ENCODE measurements at places on chromosomes 4 and X.

DNA sequence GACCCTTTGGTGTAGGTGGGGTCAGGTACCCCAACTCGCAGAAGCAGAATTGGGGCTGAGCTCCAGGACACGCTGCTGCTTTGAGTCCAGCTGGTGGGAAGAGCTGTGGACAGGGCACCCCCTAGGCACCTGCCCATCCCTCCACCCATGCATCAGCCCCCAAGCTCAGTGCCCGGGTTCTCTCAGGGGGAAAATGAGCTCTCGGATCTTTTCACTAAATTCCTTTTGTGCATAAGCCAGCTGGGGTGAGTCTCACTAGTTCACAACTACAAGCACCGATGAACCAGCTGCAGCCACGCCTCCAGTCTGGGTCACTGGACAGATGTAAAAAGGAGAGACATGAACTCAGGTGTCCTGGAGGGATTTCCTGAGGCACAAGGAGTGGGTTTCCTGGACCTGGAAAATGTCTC is 286.8 kb downstream of the CRLF2 start:
- no peak for DNase-seq

GRCh38 chr4:176437756-176438155 is 118.0 kb downstream of the SPCS3 start:
- DNase-seq = no peak

DNA sequence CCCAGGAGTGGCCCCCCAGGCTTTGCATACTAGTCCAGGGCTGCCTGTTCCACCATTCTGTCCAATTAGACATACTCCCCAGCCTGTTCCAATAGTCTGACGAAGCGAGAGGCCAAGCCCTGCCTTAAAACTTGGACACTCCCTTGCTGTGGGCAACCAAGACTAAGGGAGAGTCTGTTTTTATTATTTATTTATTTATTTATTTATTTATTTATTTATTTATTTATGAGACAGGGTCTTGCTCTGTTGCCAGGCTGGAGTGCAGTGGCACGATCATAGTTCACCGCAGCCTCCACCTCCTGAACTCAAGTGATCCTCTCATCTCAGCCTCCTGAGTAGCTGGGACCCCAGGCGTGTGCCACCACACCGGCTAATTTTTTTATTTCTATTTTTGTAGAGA is 6.6 kb downstream of the KIT start:
- no peak for DNase-seq

GRCh38 chr4:89267392-89267791 is 40.2 kb downstream of the GPRIN3 start:
- DNase-seq = no peak

DNA sequence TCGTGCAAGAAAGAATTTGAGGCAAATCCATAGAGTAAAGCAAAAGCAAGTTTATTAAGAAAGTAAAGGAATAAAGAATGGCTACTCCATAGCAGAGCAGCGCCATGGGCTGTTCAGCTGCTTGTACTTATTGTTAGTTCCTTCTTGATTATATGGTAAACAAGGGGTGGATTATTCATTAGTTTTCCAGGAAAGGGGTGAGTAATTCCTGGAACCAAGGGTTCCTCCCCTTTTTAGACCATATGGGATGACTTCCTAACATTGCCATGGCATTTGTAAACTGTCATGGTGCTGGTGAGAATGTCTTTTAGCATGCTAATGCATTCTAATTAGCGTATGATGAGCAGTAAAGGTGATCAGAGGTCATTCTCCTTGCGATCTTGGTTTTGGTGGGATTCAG is 23.5 kb upstream of the CEP135 start:
- DNase-seq = peak; percentile 33

- peak; percentile 54 for DNase-seq
Measured at GRCh38 chr4:577499-578450, 1.7 kb upstream of the TMEM271 start.

DNA sequence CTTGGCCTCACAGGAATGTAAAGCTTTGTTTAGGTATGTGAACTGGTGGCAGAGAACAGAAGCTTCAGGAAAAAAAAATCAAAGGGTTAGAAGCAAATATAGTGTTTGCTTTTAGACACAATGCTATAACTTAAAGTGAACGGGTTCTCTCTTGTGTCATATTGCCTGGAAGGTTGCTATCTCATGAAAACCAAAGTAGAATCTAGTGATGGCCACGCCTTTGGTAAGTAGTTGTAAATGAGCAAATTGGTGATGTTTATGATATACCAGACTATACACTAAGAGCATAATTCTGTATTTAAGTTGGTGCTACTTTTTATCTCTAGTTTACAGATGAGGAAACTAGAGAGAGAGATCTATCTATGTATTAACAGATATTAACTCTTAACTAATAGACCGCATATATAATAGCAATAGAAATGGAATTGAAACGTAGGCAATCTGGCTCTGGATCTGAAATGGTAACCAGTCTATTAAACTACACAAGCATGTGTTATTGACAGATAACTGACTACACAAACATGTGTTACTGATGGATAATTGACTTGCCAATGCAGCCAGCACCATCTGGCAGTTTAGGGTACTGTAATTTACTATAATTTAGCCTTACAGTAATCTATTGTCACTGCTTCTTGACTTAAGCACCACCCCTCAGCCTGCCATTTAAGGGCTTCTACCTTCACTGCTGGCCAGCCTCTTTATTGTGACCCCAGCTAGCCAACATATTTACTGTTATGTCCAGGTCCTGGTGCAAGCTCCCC is 40.8 kb downstream of the HCCS start:
- DNase-seq = no peak

- no peak for DNase-seq
Measured at GRCh38 chrX:136021160-136021559, 35.9 kb downstream of the SLC9A6 start.

GRCh38 chr4:35105486-35105885 is 1138.8 kb downstream of the ARAP2 start:
- DNase-seq = no peak

DNA sequence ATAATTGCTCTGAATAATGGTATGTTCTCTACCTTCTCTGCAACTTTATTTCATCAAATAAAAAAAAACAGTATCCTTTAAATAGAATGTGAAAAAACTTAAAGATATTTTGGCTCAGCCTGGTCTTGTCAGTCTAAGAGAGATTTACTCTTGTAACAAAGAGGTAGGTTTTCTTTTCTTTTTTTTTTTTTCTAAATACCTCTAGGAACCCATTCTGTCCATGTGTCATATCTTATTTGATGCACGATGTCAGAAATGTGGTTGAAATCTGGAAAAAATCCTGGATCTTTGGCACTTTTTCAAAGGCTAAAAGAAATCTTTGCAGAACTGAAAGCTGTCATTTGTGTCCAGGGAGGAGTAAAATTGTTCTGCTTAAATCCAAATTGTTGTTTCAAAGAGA is 17.3 kb upstream of the FGF5 start:
- no peak for DNase-seq

DNA sequence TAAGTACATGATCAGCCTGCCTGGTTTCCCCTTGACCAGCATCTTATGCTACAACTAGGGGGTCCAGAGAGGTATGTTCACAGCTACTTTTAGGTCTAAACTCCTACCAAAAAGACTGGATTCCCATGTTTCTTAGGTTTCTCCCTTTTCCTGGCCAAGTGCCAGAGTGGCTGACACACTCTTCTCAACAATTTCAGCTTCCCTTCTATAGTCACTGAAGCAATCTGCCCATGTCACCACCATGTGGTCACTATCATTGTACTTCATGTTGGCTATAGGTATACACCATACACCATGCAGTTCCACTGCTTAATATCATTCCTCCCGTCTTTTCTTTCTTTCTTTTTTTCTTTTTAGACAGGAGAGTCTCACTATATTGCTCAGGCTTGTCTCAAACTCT is 66.9 kb downstream of the KLHL13 start:
- DNase-seq = no peak

GRCh38 chr4:79338148-79338547 is 12.3 kb upstream of the NAA11 start:
- DNase-seq = no peak

- DNase-seq = peak; percentile 12
Measured at GRCh38 chr4:74665346-74665745, 129.0 kb downstream of the BTC start.

GRCh38 chr4:147336252-147336651 is 144.6 kb upstream of the EDNRA start:
- peak; percentile 3 for DNase-seq

GRCh38 chrX:75229774-75230173 is 44.1 kb upstream of the UPRT start:
- no peak for DNase-seq

DNA sequence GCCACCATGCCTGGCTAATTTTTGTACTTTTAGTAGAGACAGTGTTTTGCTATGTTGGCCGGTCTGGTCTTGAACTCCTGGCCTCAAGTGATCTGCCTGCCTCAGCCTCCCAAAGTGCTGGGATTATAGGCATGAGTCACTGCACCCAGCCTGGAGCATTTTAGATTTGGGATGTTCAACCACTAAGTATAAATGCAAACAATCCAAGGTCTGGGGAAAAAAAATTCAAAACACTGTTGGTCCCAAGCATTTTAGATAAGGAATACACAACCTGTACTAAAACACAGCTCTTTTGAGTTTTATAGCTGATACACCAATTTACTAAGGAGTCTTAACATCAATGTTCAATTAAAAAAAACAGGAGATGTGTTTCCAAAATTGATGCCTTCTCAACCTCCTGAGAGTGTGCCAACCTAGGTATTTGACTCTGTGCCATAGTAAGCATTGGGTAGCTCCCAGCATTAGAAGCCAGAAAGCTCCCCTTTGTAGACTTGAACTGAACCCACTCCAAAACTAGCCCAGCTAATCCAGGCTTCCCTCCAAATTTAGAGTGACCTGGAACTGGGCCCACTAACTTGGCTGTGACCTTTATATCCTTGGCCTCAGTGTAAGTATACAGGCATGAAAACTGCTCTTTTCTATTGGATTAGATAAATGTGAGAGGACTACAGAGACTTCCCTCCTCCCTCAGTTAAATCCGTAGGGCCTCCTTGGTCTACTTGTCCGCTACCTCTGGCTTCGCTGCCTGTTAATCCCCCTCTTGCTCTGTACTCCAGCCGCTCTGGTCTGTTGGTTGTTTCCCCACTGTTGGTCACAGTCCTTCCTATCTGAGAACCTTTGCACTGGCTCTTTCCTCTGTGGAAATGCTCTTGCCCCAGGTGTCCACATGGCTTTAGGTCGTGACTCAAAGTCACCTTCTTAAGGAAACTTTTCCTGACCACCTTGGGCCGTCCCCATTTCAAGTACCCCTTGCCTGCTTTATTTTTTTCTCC is 77.6 kb downstream of the CCKAR start:
- no peak for DNase-seq

DNA sequence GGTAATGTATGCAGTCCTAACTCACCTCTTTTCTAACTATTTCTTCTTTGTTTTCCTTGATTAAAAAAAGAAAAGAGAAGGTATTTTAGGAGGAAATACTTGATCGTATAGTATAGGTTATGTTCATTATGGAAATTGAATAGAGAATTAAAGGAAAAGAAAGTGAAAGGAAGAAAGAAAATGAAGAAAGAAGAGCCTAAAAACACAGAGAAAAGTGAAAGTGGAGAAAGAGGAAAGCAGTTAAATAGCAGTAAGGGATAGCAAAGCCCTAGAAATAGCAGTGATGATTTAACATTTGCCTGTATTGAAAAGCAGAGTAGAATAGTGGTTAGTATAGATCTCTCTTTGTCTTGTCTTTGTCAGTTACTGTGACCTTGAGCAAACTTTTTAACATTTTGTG is 37.0 kb downstream of the MRPL1 start:
- DNase-seq = no peak

DNA sequence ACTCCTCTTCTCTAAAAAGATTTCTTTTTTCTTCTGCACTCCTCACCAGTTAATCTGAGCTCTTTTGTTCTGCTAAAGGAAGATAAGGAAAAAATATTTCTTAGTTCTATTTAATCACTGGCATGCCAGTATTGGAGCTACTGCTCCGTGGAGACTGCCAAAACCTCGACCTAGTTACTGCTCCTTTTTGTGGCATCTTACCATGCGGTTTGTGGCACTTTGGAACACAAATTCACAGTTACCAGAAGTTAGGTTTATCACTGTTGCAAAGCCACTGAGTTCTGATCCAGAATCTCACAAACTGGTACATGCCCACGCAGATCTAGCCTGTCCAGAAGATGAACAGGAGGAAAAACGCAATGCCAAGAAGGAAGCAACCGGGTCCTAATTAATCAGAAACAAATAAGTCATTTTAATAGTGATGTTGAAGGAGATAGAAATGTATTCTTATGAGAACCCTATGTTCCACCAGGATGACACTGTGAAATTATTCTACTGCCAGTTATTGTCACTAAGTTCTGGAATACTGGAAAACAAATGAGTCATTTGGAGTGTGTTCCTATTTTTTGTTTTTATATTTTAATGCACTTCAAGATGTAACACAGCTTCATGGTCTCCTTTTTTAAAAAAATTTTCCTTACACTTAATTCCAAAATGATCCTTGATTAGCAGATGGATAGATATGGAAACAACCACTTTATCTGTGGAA is 106.7 kb upstream of the GK2 start:
- no peak for DNase-seq

DNA sequence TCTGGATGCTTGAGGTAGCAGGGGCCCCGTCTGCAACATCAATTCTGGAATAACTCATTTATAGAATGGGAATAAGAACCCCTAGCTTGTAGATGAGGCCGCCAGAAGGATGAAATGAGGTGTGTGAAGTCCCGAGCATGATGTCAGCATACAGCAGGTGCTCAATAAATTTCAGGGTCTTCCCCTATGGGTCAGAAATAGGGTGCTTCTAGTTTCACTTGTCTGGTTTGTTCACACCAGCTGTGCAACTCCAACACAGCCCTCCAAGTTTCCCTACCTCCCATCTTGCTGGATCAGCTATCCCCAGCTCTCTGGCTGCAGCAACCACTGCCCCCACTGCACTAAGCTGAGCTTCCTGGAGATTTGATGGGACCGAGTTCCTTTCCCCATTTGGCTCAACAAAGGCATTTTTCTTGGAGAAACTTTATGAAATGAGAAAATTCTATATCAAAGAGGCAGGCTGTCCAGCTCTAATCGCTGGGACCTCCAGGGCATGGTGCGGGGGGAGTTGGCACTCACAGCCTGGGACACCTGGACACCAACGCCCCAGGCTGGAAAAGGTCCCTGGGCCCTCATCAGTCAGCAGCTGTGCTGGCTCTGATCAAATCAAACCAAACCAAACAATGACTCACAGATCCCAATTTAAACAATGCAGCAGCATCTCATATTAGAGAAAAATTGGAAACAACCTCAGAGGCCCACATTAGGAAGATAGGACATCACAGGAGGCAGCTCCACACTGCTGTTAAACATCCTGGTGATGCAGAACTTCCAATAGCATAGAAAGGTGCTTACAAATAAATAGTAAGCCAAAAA is 13.3 kb downstream of the SLC2A9 start:
- peak; percentile 36 for DNase-seq

DNA sequence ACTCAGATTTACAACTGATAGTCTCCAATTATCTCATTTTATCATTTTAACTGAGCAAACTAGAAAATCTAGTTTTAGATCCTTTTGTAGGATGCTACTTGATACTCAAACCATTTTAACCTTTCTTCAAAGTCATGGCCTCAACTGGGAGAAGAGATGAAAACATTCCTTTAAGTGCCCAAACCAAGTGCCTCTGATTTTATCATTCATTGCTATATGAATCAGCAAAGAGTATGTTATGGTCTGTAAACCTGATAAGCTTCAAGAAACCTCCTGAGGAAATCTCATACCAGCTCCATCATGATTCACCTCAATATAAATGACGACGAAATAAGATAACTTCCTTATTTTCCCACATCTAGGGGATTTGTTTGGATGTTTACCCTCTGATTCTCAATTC is 119.9 kb downstream of the FAM13A start:
- peak; percentile 14 for DNase-seq

- peak; percentile 64 for DNase-seq
Measured at GRCh38 chr4:139299536-139299935, 1.8 kb upstream of the NAA15 start.

- peak; percentile 88 for DNase-seq
Measured at GRCh38 chr4:156933633-156934258, 37.9 kb downstream of the PDGFC start.
